Activated CD4-positive, alpha-beta T cell treated with anti-CD3 and anti-CD28 coated beads, Interleukin-2, Interleukin-6, amounts not matched to agents 100 ng/mL and 50 ng/mL, durations not matched to agents 16 hours and 8 hours (primary cell): ENCODE measurements at places on chromosomes 1 and 21.

- DNase-seq, result no peak
These were observed 1.6 kb upstream of the ROR1 start for GRCh38 chr1:63772201-63772600.

DNA sequence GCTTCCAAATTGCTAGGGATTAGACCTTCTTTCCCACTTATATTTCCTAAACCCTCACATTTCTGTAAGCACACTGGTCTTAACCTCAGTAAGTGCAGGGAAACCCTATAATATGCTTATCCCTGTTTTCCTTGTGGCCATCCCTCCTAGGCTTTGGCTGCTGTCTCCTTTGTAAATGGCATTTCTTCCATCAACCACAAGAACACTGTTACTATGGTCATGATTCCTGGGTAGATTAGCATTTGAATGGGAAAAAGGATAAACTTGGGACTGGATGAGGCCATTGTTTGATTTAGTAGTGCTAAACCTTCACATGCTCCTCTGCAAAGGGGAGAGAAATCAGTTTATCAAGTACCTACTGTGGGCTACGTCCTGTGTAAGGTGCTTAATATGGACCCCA, 16.2 kb upstream of the AGO3 start:
- no peak for DNase-seq

GRCh38 chr1:234724516-234725176, 114.7 kb upstream of the IRF2BP2 start:
- DNase-seq, result peak; percentile 46

DNA sequence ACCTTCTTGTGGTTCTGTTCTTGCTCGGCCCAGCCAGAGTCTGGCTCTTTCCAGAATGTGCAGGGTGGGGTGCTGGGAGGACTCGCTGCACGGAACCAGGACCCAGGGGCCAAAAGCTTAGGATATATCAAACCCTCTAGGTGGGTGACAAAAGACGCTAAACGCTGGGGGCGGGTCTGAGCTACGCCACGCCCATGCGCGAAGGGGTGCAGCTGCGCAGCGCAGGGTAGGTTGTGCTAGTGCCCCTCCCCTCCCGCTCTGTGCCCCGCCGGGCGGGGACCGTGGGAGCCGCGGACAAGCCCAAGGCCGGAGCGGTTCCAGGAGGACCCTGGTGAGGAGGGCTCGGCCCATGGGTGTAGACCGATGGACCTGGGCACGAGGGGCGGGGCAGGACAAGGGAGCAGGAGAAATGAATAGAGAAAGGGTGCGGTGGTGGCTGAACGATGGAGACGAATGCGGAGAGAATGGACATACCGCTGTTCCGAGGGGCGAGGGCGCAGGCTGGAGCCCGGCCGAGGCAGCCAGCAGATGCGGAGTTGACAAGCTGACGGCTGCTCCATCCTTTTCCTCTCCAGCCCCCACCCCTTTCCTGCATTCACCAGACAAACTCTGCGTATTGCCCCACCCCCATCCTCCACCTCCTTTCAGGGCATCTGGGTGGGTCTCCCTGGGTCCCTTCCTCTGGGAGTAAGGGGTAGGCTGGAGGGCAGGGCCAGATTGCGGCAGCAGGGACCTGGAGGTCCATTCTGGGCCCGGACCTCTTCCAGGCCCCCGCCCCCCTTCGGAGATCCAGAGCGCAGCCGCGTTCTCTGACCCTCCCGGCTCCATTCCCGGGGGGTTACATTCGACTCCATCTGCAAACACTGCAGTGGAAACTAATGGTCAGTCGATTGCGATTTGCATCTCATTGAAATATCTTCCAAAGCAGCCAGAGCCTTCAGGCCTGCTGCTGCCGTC, at the start of gene RUSC1:
Gene RUSC1, plus strand, starts transcription at position 234 of the 957 bp plus-strand sequence. CDS start 880 bp downstream, outside the sequence.
- peak; percentile 79 for DNase-seq

DNA sequence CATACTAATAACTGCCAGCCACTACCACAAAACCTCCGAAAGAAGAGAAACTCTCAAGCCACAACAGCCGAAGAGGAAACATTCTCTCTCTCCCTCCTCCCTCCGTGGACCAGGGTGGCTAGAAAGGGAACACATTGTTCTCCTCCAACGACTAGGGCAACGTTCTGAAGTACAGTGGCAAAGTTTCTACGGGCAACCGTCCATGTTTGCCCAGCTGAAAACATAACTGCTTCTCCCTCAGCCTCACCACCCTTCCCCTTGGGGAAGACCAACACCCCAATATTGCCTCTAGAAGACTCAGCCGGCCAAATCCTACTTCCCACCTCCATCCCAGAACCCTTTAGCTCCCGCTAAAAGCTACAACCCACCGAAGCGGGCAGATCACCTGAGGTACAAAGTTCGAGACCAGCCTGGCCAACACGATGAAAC, 2.0 kb downstream of the GLUL start:
- peak; percentile 51 for DNase-seq

DNA sequence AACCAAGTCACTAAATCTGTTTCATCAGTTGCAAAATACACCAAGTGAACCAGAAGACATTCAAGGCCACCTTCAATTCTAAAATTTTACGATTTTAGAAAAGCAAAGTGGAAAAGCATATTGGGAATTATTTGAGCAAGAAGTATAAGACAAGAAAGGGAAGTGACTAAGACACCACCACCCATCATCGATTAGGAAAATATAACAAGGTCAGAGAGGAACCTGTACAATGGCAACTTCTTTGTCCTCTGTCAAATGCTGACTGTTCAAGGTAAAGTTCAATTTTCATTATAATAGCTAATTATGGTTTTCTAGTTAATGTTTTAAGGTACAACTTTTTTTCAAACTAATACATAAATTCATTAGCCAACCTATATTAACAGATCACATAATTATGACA, 10.8 kb downstream of the FRRS1 start:
- no peak for DNase-seq

GRCh38 chr1:235006816-235007215, 121.8 kb downstream of the TOMM20 start:
- DNase-seq, result no peak

- no peak for DNase-seq
These were observed 188.6 kb upstream of the HP1BP3 start for GRCh38 chr1:20975668-20976067.

- no peak for DNase-seq
These were observed 116.4 kb downstream of the FGGY start for GRCh38 chr1:59413327-59413720.

- DNase-seq, result no peak
These were observed 92.7 kb downstream of the GABPA start for GRCh38 chr21:25827513-25827912.

DNA sequence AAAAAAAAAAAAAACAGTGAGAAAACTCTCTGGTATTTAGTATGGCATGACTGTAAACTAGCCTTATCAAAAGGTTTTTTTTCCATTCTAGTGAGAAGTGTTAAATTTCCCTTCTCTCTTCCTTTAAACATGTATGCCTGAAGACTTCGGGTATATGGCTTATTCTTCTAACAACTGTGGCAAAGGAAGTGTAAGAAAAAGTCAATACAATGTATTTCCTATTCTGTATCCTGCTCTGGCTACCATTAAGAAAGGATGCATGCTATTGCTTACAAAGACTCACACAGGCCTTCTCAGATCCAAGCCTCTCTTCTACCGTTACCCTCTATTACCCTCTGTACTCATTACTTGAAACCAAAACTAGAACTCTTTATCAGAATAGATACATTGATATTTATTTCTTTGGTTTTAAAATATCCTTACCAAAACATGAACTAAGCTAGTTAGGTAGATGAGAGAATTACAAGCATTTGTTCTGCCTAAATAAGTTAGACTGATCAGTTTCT, 8.4 kb downstream of the CEPT1 start:
- DNase-seq, result no peak

DNA sequence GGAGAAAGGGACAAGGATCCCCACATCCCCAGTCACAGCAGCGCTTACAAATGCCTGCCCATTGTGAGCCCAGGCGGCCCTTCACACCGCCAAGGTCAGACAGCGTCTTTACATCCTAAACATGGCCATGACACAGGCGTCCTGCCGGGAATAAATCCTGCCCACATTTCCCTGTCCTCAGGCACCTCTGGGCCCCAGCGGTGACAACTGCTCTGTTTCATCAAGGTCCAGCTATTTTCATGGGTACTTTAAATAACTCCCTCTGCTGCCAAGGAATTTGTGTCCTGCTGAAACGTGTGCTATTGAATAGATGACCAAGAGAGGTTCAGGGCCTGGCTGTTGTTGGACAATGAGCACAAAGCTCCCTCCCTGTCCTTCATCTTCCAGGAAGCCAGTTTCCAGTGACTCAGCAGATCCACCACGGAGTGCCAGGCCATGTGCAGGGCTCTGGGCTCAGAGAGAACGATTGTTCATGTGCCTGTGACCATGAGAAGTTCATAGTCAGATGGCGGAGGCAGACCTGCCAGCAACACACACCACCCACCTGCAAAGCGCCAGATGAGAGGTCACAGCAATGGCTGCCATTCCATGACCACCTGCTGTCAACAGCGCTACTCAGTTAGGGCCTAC, 195.8 kb downstream of the MATN1 start:
- no peak for DNase-seq

DNA sequence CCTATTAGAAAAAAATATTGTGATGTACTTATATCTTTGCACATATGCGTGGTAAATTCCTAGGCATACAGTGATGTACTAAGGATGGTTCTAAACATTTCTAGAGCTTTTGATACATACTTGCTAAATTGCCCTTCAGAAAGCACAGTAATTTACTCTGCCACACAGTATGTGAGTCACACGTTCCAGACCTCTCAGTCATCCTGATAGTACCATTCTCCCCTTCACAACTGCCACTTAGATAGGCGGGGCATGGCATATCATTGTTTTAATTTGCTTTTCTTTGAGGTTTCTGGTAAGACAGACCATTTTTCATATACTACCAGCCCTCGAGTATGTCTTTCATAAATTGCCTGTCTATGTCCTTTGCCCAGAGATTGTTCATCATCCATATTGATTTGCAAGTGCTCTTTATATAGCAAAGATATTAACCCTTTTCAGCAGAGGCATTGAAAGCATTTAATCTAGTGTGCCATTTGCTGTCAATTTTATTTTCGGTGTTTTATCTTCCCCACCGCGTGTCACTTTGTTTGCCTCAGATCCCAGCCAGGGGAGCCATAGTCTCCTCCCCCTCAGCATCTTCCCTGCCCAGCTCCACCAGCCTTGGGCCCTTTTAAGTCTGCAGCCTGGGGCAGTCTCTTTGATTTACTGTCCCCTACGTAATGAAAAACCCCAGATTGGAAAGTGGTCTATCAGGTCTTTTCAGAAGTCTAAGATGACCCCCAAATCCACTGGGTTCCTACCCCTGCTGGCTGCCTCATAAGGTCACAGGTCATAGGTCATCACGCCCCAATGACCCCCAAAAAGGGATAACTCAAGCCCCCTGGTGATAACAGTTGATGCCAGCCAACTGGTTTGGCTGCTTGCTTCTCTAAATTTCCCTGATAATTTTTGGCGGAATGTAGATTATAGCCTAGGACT, 11.8 kb upstream of the PAX7 start:
- DNase-seq, result peak; percentile 59

DNA sequence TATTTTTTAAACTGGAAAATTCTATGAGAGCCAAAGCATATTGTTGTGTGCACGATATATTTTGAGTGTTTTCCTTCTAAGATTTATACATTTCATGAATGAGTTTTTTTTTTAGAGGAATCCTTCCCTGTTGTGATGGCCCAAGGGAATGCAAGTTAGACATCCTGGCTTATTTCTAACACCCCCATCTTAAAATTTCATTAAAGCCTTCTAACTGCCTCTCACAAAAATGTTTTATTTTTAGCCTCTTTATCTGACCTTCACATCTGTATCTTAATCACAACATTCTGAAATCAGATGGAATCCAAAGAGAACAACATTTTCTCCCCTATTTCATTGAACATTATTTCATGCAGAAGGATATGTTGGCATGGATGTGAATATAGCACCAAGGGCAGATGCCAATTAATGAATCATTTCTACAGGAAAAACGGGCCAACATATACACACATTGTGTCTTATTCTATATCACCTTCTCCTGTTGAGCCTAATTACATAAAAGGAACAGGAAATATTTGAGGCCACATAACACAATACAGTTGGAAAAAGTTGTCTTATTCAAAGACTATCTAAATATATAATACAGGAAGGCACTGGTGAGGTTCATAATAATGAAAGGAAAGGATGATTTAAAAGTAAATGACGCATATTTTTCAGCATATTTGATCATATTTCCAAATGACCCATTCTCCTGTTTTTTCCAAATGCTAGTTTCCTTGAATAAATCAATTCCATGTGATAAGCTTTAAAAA, 455.5 kb downstream of the TTLL7 start:
- DNase-seq, result no peak

- DNase-seq, result peak; percentile 72
These were observed 8.1 kb upstream of the TMEM183A start for GRCh38 chr1:202998836-202999750.

DNA sequence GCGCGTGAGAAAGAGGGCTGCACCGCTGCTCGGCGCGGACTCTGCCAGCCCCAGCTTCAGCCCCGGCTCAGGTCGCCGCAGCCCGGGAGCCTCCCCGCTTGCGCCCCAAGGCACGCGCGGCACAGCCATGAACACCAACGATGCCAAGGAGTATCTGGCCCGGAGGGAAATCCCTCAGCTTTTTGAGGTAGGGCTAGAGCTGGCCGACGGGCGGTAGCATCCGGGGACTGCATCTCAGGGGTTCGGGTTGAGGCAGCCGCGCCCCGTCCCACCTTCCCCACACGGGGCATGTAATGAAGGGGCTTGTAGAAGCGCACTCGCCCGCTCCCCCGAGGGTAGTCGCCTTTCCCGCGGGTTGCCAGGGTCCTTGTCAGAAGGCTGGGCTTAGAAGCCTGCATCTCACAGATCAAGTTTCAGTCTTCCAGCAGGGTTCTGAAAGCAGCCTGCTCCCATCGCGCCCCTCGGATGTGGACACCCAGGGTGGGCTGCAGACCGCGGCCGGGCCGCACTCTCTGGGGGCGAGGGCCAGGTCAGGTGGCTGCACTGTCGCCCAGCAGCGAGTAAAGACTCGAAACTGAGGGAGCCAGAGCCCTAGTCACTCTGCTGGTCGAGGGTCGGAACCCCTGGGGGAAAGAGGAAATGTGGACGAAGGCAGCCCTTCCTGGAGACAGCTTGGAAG, 507 bp downstream of the AK5 start:
- peak; percentile 33 for DNase-seq

- DNase-seq, result peak; percentile 18
These were observed 212.7 kb upstream of the JUN start for GRCh38 chr1:58996341-58997059.
